ENCODE measurements at places on chromosomes 7 and 10.

GRCh38 chr10:21402606-21403083, 122.8 kb downstream of the SKIDA1 start:
- DNase-seq, result no peak

DNA sequence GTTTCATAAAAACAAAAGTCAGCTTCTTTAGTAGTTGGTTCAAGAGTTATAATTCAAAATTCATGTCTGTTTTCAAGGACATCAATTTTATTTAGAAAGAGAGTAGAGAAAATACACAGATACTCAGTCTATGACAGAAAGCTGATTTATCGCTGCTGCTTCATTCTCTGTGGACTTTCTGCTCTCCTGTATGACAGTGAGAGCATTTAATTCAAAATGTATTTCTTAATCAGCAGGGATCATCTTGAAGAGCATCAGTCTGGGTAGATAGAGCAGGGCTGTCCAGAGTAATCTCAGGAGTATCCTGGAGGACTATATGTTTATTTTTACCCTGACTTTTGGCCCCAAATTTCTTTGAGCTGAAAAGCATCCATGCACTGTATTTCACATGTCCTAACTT, 1676.7 kb downstream of the REEP3 start:
- DNase-seq, result no peak

DNA sequence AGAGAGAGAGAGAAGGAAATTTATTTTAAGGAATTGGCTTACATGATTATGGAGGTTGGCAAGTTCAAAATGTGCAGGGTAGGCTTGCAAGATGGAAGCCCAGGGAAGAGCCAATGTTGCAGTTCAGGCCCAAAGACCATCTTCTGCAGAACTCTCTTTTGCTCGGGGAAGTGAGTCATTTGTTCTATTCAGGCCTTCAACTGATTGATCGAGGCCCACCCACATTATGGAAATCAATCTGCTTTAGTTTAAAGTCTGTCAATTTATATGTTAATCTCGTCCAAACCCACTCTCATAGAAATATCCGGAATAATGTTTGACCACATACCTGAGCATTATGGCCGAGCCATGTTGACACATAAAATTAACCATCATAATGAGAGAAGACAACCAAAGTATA, 113.3 kb upstream of the CXCL12 start:
- DNase-seq, result no peak

DNA sequence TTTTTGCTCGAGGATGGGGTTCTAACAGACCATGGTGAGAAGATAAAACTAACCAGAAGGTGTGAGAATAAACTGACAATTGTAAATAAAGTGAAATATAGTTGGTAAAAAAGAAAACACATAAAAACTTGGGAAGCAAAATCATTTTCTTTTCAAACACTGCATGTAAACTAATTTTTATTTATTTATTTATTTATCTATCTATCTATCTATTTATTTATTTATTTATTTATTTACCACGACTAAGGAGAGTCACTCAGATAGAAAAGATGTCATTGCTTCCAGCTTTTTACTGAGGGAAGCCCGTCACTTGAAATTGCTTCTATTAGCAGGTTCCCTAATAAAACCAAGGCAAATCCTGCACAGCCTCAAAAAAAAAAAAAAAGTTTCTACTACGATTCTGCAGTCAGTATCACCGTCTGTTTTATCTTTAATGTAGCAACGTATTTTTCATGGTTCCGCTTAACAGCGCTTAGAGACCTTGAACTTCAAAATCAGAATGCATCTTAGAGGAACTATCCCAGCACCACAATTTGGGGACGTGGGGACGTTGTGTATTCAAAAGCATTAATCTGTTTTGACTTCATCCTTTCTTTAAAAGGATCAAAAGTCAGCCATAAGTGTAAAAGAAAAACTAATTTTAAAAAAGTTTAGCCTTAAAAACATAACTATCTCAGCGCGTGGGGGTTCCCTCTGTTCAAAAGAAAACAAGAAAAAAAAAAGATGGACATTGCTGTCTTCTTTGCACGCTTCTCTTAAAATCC, 33.3 kb upstream of the EBLN1 start:
- DNase-seq, result no peak

GRCh38 chr7:138848056-138848980, 50.3 kb upstream of the ATP6V0A4 start:
- no peak for DNase-seq

Data from GM04504 (cell line).